ENCODE measurements at places on chromosomes 6 and 20. TPM values are rescaled to one million over a fixed set of nuclear protein-coding genes. Genes with fewer than 3 reads are reported as not detected.
A peak's percentile ranks its signal among the peaks of the same experiment; 100 is the strongest.

- no peaks in the 10 kb centered on the region for H3K36me3 ChIP-seq
- H3K27ac ChIP-seq = peak overlapping the region; percentile 87
- peak; percentile 48 for DNase-seq
- H3K27me3 ChIP-seq = no peaks in the 10 kb centered on the region
- peak overlapping the region; percentile 88 for H3K4me3 ChIP-seq
- peaks cover 27% of the 10 kb centered on the region for H3K4me1 ChIP-seq
These were observed 844 bp upstream of the ABRACL start for GRCh38 chr6:139027620-139028182.

- H3K27me3 ChIP-seq = no peaks in the 10 kb centered on the region
- H3K4me3 ChIP-seq = no peak overlapping the region
- no peak for DNase-seq
- H3K4me1 ChIP-seq = no peaks in the 10 kb centered on the region
- no peak overlapping the region for H3K27ac ChIP-seq
These were observed 877.5 kb downstream of the TFAP2A start for GRCh38 chr6:9537381-9537780.

DNA sequence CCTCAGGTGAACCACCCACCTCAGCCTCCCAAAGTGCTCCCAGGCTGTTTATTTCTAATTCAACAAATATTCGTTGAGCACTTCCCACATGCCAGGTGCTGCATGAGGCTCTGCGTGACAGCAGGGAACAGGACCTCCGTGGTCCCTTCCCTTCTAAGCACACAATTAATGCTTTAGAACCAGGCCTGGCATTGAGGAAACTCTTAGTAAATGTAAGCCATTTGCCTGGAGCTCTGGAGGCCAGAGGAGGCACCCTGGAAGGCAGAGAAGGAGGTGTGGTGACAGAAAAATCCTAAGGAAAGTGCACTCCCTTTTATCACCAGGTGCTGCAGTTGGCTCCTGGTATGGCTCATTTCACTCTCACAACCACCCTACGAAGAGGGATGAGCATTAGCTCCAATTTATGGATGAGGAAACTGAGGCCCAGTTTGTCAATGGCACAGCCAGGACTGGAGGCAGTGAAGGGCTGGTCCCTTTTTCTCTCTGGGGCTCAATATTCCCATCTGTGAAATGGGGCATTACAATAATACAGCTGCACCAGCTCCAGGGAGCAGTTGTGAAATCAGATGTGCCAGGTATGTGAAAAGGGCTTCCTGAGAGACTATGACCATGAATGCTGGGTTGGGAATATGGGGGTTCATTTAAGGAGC lies 8.1 kb upstream of the ID1 start:
- H3K4me3 ChIP-seq = no peak overlapping the region
- no peak overlapping the region for H3K27ac ChIP-seq
- H3K4me1 ChIP-seq = no peaks in the 10 kb centered on the region
- no peaks in the 10 kb centered on the region for H3K36me3 ChIP-seq
- no peak for DNase-seq

- no peak overlapping the region for H3K27ac ChIP-seq
- H3K4me3 ChIP-seq = no peak overlapping the region
- H3K36me3 ChIP-seq = no peaks in the 10 kb centered on the region
- DNase-seq = no peak
- H3K4me1 ChIP-seq = no peaks in the 10 kb centered on the region
These were observed 104.7 kb upstream of the SGK1 start for GRCh38 chr6:134422426-134423231.

DNA sequence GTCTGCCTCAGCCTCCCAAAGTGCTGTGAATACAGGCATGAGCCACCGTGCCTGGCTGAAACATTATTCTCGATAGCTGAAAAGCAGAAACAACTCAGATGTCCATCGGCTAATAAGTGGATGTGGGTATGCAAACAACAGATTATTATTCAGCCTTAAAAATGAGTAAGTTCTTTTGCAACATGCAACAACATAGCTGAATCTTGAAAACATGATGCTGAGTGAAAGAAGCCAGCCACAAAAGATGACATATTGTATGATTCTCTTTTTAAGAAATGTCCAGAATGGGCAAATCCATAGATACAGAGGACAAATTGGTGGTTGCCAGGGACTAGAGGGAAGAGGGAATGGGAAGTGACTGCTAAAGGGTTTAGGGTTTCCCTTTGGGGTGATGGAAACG lies 61.7 kb downstream of the RIOK1 start:
- H3K36me3 ChIP-seq = no peaks in the 10 kb centered on the region
- H3K27ac ChIP-seq = no peak overlapping the region
- no peak for DNase-seq
- H3K4me3 ChIP-seq = no peak overlapping the region
- H3K4me1 ChIP-seq = no peaks in the 10 kb centered on the region

DNA sequence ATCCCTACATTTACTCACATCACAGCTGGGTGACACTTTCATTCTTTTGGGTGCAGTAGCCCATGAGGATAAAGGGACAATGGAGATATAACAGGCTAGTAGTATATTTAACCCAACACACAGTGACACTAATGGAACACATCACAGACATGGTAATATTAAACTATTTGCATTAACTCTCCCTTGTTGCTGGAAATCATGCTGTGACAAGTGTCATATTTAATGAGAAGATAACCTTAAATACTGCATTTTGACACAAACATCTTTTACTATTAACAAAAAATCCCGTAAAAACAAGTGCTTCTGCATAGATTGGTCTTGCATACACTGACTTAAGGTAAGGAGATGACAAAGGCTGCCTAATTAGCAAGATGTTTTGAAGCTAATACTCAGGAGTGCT lies 45.5 kb downstream of the CNR1 start:
- H3K36me3 ChIP-seq = no peaks in the 10 kb centered on the region
- no peak for DNase-seq
- no peak overlapping the region for H3K27ac ChIP-seq
- no peaks in the 10 kb centered on the region for H3K27me3 ChIP-seq
- H3K4me1 ChIP-seq = peaks cover 2% of the 10 kb centered on the region

GRCh38 chr6:53673162-53673727 lies 7.7 kb upstream of the KLHL31 start:
- no peak overlapping the region for H3K4me3 ChIP-seq
- no peaks in the 10 kb centered on the region for H3K36me3 ChIP-seq
- peaks cover 4% of the 10 kb centered on the region for H3K27me3 ChIP-seq
- H3K4me1 ChIP-seq = no peaks in the 10 kb centered on the region
- no peak overlapping the region for H3K27ac ChIP-seq
- no peak for DNase-seq

DNA sequence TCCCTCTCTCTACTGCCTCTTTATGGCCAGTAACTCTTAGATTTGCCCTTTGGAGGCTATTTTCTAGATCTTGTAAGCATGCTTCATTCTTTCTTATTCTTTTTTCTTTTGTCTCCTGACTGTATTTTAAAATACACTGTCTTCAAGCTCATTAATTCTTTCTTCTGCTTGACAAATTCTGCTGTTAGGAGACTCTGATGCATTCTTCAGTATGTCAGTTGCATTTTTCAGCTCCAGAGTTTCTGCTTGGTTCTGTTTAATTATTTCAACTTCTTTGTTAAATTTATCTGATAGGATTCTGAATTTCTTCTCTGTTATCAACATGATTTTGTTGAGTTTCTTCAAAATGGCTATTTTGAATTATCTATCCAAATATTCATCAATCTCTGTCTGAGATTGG lies 25.0 kb upstream of the SDCBP2 start:
- no peaks in the 10 kb centered on the region for H3K4me1 ChIP-seq
- peaks cover 13% of the 10 kb centered on the region for H3K36me3 ChIP-seq
- no peak overlapping the region for H3K4me3 ChIP-seq

GRCh38 chr6:134564705-134565104 lies 246.8 kb upstream of the SGK1 start:
- H3K4me1 ChIP-seq = no peaks in the 10 kb centered on the region
- no peak overlapping the region for H3K27ac ChIP-seq
- H3K4me3 ChIP-seq = no peak overlapping the region
- no peaks in the 10 kb centered on the region for H3K36me3 ChIP-seq
- DNase-seq = no peak
- H3K27me3 ChIP-seq = no peaks in the 10 kb centered on the region

DNA sequence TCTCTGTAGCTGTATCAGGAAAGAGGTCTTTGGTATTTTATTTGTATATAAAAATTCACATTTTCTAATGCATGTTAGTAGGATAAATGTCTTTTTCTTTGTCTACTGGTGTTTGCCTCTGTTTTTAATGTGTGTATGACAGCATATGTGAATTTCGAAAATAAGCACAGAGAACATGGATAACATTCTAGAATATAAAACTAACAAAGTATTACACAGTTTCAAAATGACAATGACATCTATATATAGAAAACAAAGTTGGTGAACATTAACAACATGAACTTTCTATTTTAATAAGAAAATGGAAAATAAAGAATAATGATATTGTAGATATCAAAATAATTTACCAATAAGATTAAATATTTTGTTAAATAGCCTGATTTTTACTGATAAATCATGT lies 608.0 kb downstream of the COL12A1 start:
- no peak for DNase-seq
- H3K4me1 ChIP-seq = no peaks in the 10 kb centered on the region
- H3K27me3 ChIP-seq = no peaks in the 10 kb centered on the region
- H3K4me3 ChIP-seq = no peak overlapping the region
- no peak overlapping the region for H3K27ac ChIP-seq

DNA sequence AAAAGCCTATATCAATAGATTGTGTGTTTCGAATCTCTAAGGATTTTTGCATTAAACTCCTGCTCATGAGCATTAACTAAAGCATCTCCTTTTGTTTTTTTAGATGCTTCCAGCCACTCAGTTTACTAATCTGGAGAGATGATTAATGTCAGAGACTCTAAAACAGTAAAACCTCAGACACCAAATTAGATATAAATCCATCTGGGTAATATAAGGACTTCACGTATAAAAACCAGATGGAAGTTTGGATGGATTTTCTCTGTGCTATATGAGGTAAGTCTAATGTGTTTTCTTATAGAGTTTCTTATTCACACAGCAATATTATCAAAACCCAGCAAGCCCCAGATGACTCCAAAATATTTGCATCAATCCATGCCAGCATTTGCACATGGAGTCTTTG lies 137.2 kb downstream of the SYNE1 start:
- no peaks in the 10 kb centered on the region for H3K4me1 ChIP-seq
- no peak overlapping the region for H3K27ac ChIP-seq
- H3K4me3 ChIP-seq = no peak overlapping the region
- H3K36me3 ChIP-seq = no peaks in the 10 kb centered on the region

- DNase-seq = no peak
- no peak overlapping the region for H3K27ac ChIP-seq
- H3K4me3 ChIP-seq = no peak overlapping the region
- H3K4me1 ChIP-seq = no peaks in the 10 kb centered on the region
These were observed 140.1 kb downstream of the CEBPB start for GRCh38 chr20:50330504-50331313.

DNA sequence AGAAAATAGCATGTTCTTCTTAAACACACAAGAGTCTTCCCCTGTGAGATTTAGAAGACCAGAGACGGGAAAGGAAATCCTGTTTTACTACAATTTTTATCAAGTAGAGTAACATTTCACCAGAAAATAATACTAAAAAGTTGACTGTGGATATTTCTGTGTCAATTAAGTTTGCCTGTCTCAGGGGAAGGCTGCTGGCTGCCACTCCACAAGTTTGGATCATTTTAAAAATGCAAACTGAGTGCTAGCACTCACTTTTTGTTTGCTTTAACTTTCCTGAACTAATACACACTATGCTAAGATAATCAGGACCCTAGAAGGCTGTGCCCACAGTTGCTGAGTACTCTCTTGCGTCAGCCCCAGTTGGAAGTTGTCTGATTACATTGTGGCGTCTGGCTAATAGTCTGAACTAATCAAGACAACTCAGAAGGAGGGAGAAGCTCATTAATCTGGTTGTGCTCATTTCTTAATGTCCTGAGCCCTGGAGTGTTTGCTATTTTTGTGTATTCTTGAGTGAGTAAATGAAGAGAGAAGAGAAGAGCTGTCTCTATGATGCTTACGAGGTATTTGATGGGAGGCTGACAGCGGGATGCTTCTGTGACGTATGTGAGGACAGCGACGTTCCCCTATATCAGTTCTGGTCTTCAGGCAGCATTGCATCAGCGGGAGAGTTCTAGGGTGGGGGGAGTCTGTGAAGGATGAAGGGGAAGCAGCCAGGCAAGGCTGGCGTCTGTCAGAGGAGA lies 664.2 kb downstream of the QKI start:
- H3K4me3 ChIP-seq = no peak overlapping the region
- no peak overlapping the region for H3K27ac ChIP-seq
- no peak for DNase-seq
- H3K36me3 ChIP-seq = no peaks in the 10 kb centered on the region

GRCh38 chr6:145887969-145888368 lies 73.4 kb upstream of the FBXO30 start:
- peak; percentile 44 for DNase-seq
- peaks cover 15% of the 10 kb centered on the region for H3K36me3 ChIP-seq
- H3K27me3 ChIP-seq = no peaks in the 10 kb centered on the region
- no peak overlapping the region for H3K27ac ChIP-seq
- H3K4me1 ChIP-seq = no peaks in the 10 kb centered on the region
- H3K4me3 ChIP-seq = no peak overlapping the region

DNA sequence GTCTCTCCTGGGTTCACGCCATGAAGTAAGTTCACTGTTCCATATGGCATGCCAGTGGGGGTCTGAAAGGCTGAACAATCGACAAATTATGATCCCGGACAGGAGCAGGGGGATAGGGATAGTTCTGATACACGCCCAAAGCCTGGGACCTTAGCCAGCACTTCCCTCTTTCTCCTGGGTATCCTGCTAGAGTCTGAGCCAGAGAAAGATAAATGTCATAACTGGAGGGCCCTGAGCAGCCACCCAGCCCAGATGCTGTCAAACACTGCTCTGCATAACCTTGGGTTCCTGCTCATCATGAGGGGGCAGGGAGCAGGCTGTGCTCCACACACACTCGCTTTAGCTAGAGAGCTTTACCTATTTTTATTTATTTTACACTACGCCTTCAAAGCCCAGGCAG lies 12.3 kb downstream of the EDEM2 start:
- no peak overlapping the region for H3K27ac ChIP-seq
- DNase-seq = no peak
- H3K36me3 ChIP-seq = peaks cover 4% of the 10 kb centered on the region
- no peaks in the 10 kb centered on the region for H3K27me3 ChIP-seq
- H3K4me1 ChIP-seq = no peaks in the 10 kb centered on the region
- no peak overlapping the region for H3K4me3 ChIP-seq

RAET1E gene
- not detected for total RNA-seq

GJA1 gene
- not detected for total RNA-seq

ANKRD66 gene
- total RNA-seq = not detected

HLA-DRB1 gene
- 559 TPM for total RNA-seq

DDO gene
- total RNA-seq = not detected

RCAN2 gene
- total RNA-seq = not detected

COL11A2 gene
- 0.39 TPM for total RNA-seq

SPATA2 gene
- total RNA-seq = 10.6 TPM

REM1 gene
- total RNA-seq = not detected

RAD21L1 gene
- not detected for total RNA-seq

MYLK4 gene
- total RNA-seq = 1.1 TPM

SNX14 gene
- 80.0 TPM for total RNA-seq

KCNK16 gene
- not detected for total RNA-seq

Data from B cell (primary cell).